ENCODE measurements at places on chromosomes 16 and 17.

DNA sequence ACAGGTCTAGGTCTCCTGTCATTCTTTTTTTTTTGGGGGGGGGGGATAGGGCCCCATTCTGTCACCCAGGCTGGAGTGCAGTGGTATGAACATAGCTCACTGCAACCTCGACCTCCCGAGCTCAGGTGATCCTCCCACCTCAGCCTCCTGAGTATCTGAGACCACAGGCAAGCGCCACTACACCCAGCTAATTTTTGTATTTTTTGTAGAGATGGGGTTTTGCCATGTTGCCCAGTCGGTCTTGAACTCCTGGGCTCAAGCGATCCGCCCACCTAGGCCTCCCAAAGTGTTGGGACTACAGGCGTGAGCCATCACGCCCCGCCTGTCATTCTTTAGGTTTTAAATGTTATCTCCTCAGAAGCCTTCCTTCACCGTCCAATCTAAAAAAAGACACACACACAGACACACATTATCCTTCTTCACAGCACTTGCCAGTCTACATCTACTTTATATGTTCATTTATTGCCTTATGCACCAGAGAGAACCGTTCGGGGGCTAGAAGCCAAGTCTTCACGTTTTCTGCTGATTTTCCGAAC is 694 bp downstream of the MRPL27 start:
- DNase-seq: no peak

DNA sequence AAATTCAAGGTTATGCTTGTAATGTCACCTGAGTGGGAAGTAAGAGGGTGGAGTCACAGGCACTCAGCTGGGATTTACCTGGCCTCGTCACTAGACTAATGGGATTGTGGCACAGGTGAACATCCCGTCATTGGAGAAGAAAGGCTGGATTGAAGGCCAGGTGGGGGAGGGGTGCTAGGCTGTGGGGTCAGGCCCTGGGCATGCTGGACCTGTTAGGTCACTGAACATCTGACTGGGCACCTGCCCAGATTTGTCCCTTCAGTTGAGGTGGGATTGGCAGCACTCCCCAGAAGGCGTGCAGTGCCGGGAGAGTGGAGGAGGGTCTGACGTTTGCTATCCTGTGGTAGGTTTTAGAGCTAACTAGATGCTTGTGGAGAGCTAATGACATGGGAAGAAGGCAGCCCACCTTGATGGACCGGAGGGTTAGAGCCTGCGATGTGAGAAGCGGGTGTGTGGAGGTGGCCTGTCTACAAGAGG is 161.5 kb upstream of the ZNF267 start:
- no peak for DNase-seq

- DNase-seq: peak; percentile 78
Observed at GRCh38 chr17:72588961-72589360, 468.1 kb downstream of the SOX9 start.

- DNase-seq: no peak
Observed at GRCh38 chr16:52592778-52593177, 45.8 kb upstream of the TOX3 start.

GRCh38 chr16:82580298-82580890 is 46.4 kb upstream of the CDH13 start:
- DNase-seq: no peak

- no peak for DNase-seq
Observed at GRCh38 chr17:55168958-55169687, 95.6 kb upstream of the HLF start.

GRCh38 chr16:87447323-87447722 is 45.5 kb downstream of the ZCCHC14 start:
- DNase-seq: no peak

GRCh38 chr16:2692251-2692947 is 10.1 kb downstream of the KCTD5 start:
- no peak for DNase-seq

DNA sequence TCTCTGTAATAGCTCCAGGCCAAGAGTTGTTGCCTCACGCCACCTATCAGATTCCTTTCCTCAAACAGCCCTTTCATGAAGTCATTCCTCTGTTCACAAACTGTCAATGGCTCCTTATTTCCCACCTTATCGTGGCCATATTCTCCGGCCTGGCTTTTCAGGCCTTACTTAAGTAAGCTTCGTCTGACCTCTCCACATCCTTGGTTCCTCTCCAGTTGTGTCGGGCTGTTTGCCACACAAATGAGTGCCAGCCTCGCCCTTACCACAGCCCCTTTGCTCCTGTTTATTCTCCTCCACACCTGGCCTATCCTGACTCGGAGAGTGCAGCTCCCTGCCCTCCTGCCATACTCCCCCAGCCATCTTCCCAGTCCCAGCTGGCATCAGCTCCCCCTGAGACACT is 2.0 kb downstream of the TP53I13 start:
- DNase-seq: no peak

GRCh38 chr17:43169561-43170139 is 1.4 kb upstream of the NBR1 start:
- DNase-seq: peak; percentile 82

GRCh38 chr16:63816276-63816675 is 1305.6 kb downstream of the CDH11 start:
- DNase-seq: no peak

DNA sequence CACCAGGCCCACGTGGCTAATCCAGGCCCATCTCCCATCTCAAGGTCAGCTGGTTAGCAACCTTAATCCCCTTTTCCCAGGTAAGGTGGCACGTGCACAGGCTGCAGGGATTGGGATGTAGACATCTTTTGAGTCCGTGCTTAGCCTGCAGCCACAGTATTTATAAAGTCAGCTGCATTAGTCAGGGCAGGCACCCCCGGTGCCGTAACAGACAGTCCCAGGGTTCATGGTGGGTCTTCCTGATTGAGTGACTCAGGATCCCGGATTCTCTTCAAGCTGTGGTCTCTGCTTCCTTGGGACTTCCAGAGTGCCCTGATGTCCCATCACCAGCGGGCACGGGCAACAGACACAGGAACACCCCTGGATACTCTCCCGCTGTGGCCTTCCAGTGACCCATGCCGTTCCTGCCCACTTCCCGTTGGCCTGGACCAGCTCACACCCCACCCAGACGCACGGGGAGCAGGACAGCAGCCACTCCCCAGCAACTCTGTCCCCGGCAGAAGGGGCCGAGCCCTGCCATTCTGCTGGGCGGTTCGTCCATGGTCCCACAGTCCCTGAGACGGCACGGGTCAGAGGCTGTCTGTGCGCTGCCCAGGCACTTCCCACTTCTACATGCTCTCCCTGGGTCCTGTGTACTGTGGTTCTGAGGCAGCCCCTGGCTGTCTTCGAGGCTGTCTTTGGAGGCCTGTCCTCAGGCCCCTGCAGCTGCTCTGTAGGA is 248.6 kb upstream of the GSE1 start:
- DNase-seq: no peak

DNA sequence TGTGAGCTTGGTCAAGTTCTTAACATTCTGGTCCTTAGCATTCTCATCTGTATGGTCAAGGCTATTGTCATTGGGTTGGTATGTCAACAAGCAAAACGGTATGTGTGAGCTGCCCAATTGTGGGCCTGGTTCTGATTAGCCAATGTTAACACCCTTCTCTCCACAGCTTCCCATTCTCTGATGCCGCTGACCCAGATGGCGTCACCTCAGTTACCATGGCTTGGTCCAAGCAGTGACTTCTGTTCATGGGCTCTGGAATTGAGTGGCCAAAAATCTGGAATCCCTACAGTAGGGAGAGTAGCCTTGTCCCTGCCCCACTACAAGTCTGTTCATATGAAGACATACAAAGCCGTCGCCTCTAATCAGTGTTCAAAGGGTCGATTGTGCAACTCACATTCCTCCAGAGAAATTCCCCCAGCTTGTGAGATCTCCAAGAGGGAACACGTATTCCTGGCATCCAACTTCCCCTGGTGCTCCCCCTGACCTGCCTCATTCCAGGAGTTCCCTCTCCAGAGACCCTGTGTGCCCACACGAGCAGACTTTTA is 15.8 kb downstream of the TMEM98 start:
- DNase-seq: peak; percentile 41
